Neural progenitor cell (in vitro differentiated cells): ENCODE measurements at places on chromosomes 13 and 19.

DNA sequence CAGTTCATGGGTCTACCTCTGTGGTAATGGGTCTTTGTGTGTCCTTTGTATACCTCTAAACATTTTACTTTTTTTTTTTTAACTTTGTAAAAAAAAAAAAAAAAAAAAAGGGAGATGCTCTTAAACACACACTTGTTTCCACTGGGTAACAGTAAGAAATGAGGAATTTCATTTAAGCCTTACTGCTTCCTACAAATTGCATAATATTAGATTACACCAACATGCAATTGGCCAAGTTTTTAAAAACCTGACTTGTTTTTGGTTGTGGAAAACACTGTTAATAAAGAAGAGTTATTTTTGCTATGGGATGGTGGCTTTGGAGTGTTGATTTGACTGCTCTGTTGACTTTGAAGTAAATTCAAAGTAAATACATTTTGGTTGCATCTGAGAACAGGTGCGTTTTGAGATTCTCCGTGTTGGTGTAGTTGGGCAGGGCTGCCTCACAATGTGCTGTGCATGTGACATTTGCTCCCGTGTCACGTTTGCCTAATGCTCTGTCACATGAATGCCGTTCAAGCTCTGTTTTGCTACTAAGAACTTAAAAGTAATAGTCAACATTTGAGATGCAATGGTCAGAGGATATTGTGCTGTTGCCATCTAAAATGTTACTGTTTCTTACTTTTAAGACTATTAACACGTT is 202.4 kb downstream of the LMO7 start:
- DNase-seq, result no peak

DNA sequence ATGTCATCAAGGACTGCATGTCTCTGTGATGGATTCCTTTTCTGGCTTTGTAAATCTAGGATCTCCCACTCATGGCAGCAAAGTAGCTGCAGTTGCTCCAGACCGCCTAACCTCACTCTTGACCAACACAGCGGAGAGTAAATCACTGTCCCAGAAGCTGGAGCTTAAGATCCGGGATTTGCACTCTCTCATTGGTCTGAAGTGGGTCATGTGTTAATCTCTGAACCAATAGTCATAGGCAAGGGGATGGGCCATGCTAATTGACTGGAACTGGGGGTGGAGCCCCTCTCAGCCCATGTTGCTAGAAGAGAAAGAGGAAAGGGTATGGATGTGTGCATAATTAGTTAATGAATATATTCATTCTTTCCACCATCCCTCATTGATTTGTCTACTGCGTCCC is 34.0 kb downstream of the VAV1 start:
- no peak for DNase-seq

DNA sequence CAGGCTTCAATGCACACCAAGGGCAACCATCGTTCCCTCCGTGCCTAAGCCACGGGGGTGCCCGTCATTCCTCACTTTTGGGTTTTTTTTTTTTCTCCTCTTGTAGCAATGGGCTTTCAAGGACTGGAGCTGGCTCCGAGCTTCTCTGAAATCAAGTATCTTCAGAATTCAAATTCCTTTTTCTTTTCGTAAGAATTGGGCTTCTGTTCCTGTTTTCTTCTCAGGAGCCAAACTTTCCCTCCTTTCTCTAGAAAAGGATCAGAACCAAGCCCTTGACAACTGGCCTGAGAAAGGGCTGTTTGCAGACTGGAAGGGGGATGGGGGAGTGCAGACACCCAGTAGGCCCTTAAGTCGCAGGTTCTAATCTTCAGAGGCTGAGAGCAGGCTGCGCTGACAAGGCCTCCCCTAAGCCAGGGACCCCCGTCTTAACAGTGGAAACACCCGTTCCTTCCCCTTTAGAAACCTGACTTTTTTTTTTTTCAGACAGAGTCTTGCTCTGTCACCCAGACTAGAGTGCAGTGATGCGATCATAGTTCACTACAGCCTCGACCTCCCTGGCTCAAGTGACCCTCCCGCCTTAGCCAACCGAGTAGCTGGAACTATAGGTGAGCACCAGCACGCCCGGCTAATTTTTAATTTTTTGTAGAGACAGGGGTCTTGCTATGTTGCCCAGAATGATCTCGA is 51.6 kb downstream of the RFX2 start:
- no peak for DNase-seq

- no peak for DNase-seq
Measured at GRCh38 chr19:12770922-12771321, 4.4 kb downstream of the HOOK2 start.

DNA sequence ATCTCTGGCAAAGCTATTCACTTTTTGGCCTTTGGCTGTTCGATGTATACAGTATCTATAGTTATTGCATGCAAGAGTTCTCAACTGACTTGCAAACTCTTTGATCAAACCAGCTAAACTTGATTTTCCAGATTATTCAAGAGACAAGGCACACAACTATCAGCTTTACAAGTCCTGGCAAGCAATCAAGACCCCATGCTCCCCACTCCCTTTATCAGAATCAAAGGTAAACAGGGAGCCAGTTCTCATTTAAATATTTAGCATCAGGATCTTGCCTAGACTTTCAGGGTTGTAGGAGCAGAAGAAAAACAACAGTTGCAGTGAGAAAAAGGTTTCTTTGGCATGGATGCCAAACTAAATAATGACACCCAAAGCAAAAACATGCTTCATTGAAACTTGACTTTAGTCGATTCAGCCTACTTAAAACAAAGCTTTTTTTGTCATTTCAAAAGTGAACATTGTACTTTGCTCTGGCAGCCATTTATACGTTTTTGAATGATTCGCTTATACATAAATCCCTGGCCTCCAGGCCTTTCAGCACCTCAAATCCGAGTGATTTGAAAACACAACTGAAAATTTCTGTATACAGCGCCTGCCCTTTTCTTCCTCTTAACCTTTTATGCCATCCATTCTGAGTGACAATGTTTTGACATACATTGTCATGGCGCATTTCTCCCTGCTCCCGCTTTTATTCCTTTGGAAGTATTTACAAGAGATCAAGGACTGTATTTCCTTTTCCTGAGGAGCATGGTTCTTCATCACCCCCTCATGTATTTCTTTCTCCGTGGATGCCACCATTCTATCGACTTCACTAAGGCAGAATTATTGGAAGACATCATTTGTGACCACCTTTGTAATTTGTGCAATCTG is 340.8 kb downstream of the KLF5 start:
- DNase-seq, result no peak

DNA sequence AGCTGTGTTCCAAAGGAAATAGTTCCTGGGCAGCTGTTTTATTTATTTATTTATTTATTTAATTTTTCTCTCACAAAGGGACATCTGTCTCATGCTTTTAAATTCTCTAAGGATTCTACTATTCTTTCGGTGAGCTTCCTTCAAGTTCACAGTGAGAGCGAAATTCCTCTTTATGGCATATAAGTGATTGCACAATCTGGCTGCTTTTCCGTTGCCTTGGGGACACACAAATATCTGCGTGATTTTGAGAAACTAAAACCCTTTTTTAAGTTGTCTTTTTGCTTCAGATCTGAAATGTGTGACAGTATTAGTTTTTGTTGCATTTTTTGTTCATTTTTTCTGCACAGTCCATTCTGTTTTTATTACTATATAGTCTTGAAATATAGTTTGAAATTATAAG is 19.2 kb downstream of the ZNF486 start:
- no peak for DNase-seq

DNA sequence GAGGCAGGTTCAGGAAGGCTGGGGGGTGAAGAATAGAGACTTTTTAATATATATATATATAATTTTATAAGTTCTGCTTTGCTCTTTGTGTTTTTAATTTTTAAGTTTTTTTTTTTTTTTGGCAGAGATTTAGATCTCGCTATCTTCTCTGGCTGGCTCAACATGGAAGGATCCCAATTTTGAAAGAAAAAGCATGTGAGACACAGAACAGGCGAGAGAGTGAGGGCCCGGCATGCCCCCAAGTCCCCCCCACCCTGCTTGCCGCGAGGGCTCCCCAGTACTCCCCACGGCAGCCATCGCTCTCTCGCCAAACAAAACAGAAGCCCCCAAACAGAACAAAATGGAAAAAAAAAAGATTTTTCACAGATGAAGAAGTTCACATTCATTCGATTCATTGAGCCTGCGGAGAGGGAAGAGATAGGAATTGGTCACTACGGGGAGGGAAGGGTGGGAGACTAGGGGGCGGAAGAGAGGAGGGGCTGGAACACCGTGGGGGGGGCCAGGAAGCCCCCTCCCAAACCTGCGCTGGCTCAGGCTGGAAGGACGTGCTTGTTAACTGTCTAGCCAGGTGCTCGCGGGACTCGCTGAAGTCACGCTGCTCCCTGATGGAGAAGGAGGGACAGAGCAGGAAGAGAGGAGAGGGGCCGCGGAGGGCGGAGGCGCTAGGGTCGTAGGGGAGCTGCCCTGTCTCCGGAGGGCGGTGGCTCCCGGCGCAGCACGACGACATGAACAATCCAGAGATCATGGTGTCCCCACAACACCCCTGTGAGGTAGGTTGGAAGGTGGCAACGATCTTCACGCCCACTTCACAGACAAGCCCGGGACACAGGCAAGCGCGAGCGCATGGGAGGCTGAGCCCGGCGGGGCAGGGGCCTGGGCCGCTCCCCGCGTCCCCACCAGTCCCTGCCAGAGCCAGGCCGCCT is 10.6 kb downstream of the KHSRP start:
- DNase-seq, result peak; percentile 38

GRCh38 chr13:59203855-59204254 is 959.9 kb downstream of the DIAPH3 start:
- DNase-seq, result no peak

DNA sequence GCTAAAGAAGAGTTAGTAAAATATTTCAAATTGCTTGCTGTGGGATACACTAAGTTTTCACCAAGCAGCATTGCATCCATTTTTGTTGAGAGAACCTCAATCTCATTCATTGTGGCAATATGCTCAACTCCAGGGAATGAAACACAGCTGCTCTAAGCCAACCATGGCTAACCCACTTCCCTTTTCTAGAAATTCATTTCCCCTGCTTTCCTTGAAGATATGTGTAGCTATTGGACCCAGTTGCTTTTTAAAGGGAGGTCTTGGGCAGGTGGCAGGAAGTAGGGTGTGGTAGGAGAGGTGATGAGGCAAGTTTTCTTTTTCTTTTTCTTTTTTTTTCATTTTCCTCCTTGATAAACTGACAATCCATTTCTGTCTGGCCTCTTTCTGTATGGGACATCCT is 452.2 kb downstream of the FGF14 start:
- DNase-seq, result no peak

DNA sequence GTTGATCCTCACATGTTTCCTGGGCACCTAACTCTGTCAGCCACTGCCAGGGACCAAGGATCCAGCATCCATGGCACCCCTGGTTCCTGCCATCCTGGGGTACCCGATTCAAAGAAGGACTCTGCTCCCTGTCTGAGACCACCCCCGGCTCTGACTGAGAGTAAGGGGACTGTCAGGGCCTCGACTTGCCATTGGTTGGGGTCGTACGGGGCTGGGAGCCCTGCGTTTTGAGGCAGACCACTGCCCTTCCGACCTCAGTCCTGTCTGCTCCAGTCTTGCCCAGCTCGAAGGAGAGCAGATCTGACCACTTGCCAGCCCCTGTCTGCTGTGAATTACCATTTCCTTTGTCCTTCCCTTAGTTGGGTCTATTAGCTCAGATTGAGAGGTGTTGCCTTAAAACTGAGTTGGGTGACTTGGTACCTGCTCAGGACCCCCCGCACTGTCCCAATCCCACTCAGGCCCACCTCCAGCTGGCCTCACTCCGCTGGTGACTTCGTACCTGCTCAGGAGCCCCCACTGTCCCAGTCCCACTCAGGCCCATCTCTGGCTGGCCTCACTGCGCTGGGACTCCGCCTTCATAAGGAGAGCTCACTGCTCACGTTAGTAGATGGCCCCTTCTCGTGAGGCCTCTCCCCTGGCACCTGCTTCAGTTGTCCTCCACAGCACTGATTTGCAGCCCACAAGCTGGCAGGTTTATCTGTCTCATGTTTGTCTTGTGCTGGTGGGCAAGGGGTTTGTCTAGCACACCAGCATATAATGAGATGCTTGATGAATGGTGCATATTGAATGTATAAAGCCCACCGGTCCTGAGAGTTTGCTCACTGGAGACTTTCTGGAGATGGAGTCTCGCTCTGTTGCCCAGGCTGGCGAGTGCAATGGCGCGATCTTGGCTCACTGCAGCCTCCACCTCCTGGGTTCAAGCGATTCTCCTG is 3.9 kb downstream of the RPL28 start:
- no peak for DNase-seq

DNA sequence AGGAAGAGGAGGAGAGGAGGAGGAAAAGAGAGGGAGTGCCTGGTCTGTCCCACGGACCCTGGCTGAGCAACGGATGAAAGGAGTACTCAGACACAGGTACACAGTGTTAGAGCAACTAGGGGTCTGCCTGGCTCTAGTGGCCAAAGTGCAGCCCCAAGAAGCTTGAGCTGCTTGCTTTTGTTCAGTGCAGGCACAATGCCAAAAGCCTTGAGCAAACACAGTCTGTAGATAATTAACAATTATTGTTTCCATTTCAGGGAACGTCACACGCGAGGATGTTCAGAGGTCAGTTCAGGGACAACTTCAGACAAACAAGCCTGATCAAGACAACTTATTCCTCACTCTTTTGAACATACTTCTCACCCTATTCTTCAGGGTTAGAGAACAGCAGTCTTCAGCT is 32.2 kb upstream of the ZNF726 start:
- no peak for DNase-seq

- DNase-seq, result no peak
Measured at GRCh38 chr19:17658666-17659065, 29.5 kb downstream of the UNC13A start.

DNA sequence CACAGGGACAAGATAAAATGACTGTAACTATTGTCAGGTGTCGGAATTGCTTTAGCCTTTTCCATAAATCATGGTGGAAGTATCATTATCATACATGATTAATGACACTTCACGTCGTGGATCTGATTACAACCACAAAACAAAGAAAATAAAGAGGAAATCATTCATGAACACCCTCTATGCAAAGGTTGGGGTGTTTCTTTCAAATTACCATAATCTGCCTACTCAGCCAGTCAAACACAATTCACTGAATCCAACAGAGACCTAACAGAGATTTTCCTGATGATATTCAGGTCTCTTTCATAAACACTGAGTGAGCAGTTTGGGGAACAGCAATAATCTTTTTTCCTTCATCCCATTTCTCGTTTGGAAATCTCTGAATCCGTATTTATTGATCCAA is 625.6 kb downstream of the DCT start:
- no peak for DNase-seq

GRCh38 chr13:54980651-54981050 is 1952.0 kb downstream of the OLFM4 start:
- DNase-seq, result no peak

GRCh38 chr13:32638739-32639138 is 52.5 kb downstream of the PDS5B start:
- DNase-seq, result no peak

DNA sequence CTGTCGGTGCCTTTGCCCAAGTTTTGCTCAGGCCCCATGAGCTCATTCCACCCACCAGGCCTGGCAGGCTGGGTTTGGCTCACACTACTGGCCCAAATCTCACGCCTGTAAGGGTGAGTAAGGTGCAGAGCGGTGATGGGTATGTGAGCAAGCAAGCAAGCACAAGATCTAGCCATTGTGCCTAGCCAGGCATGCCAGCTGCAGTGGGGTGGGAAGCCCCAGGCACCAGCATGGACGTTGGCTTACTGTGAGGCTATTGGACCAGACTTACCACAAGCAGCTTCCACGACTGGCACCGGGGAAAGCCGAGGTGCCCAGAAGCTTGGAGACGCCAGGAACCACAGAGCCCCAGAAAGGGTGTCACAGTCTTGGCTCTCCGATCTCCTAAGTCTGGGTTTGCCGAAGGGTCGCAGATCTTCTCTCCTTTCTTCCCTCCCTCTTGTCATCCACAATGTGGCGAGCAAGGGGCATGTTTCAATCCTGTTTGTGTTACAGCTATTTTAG is 2659.4 kb upstream of the PCDH20 start:
- no peak for DNase-seq

GRCh38 chr19:15633082-15633835 is 7.4 kb upstream of the CYP4F3 start:
- DNase-seq, result no peak
